NCI-H1105 (cell line): ENCODE measurements at places on chromosomes 12 and 14.

DNA sequence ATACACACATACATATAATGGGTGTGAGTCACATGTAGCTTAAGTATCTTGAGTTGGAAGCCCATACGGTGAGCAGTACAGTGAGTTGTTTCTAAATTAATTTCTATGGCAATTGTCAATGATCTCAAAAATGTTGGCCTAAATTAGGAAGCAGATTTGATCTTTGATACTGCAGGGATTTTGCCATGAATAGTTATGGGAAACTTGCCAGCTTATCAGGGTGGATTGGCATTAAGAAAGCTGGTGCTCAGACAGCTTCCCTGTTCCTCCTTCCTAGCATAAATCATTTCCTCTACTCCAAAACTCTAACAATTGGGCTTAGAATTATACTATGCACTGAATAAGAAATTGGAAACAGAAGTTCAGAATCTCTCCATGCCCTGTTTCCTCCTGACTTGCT lies 150.9 kb upstream of the FRMD6 start:
- no peak for DNase-seq

DNA sequence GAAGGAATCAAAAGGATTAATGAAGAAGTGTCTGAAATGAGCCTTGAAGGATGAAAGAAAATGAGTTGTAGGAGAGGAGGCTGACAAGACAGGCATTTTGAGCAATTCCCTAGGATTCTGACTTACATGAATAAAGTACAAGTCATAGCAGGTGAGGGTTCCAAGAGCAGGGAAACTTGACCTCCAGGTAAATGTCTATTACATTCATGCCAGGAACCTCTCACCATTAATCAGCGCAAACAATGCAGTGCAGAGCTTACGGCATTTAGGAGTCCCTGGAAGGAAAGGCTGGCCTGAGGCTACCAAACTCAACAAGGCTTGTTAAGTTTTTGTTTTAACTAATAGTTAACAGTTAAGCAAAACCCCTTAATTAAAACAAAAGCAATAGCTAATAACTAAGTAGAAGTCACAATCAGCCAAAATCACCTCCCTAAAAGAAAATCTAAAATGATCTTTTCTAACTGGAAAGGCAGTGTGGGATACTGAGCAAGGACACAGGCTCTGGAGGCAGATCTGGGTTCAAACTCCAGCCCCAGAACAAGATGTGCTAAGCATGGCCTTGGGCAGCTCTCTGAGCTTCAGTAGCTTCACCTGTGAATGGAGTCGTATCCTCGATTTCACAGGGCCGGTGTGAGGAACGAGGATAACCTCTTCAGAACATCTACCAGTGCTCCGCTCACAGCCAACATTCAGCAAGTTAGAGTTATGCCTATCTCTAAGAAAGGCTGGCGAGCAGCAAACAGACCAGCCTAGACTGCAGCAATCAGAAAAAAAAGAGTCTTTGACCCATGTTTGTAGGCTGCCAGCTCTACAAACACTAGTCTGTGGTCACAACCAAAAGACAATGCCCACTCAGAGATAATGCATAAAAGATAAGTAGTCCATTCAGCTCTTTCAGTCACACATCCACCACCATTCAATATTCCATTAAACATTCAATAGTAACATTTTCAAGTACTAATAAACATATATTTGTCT lies 16.9 kb downstream of the PPTC7 start:
- no peak for DNase-seq

- no peak for DNase-seq
Measured at GRCh38 chr12:100197486-100197885, 3.1 kb upstream of the ACTR6 start.

DNA sequence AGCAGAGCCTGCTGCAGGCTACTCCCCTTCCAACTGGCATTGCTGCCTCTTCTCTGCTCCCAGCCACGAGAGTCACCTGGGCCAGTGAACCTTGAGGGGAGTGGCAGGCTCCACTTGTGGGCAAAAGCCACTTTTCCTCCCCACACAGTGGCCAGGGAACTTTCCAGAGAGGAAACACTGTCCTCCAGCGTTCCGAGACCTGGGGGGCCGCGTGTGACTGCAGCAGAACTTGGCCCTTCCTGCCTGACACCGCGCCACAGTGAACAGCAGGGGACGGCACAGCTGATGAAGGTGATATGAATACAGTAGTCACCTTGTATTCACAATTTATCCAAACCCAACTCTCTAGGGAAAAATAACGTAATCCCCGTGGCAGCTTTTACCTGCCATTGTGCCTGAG lies 114.9 kb downstream of the PIWIL1 start:
- DNase-seq = no peak

- no peak for DNase-seq
Measured at GRCh38 chr12:13148485-13148847, 45.0 kb upstream of the GSG1 start.

- DNase-seq = no peak
Measured at GRCh38 chr14:31567655-31568054, 6.5 kb downstream of the NUBPL start.
